Myocyte (in vitro differentiated cells): ENCODE measurements at places on chromosomes 11 and 22. TPM values are rescaled to one million over a fixed set of nuclear protein-coding genes. Genes with fewer than 3 reads are reported as not detected.
A peak's percentile ranks its signal among the peaks of the same experiment; 100 is the strongest.

DNA sequence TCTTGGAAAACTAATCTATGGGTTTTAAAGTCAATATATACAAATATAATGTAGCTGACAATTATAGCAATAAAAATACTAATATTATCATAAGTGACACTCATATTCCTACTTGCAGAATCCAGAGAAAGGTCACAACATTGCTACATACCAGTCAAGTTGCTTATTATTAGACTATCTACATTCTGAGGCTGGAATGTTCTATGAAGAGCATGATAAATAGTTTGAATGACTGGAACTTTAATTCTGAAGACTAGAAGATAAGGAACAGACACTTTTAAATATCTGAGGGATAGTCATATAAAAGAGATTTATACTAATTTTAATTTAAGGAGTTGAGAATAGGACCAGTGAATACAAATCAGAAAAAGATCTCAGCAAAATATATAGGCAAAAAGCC, 146.0 kb downstream of the GUCY1A2 start:
- no peak for DNase-seq

- DNase-seq = no peak
Measured at GRCh38 chr11:82791779-82792178, 58.1 kb upstream of the FAM181B start.

Gene APOBEC3G
- 3.9 TPM in 2 replicates for total RNA-seq

Gene LMO1
- not detected in 2 replicates for total RNA-seq

DNA sequence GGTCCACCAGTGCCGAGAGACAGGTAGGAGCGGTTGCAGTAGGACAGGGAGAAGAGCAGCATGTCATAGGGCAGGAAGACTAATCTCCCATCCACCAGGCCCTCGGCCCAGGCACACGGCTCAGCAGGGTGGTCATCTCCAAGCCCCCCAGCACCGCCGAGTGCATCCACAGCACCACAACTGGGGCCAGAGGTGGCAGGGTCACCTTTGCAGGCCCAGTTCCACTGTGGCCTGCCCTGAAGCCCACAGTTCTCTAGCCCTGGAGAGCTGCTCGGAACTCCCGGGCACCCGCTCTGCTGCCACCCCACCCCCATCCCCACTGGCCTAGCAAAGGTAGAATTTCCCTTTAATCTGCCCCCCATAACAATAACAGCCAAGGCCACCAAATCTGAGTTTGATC, 49.1 kb upstream of the LRRC32 start:
- no peak for DNase-seq

Gene GGTLC2
- total RNA-seq = not detected in 2 replicates

GRCh38 chr11:66579017-66579606, 10.7 kb upstream of the CTSF start:
- peak; percentile 63 for DNase-seq

DNA sequence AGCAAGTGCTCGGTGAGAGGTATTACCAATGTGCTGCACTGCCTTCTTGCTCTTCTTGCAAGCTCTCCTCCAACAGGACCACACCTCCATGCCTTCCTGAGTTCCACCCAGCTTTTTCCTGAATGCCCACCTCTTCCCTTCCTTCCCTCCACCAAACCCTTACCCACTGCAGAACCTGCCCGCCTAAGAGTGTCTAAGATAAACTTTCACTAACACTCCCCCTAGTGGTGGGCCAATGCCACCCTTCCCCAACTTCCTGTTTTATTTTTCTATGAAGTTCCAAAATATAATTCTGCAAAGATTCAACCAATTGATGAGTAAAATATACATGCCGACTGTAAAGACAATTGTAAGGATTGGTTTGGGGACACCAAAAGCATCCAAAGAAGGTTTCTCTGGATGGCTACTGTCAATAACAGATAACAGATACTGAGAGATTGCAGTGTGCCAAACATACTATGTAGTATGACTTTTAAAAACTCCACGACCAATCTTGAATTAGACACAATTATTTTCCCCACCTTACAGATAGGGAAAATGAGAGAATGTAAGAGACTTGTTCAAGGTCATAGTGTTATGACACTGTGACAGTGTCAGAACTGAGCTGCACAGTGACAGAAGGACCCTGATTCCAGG, 38.6 kb upstream of the BMAL1 start:
- DNase-seq = peak; percentile 65
